ENCODE measurements at places on chromosomes 12 and 14. TPM values are rescaled to one million over a fixed set of nuclear protein-coding genes. Genes with fewer than 3 reads are reported as not detected.

DNA sequence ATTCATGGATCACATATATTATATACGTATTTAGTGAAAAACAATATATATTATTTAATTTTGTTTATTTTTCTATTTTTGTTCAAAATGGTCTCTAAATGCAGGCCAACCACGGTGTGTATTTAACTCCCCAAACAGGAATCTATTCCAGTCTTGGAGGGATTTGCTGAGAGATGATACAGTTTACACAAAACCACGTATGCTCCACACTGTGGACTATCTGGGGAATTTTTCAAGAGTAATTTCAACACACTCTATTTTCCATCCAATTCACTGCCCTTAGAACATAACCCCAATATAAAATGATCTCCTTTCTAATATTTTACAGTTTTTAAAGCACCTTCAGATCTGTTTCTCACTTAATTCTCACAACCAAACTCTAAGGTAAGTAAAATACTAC, 15.3 kb downstream of the EML1 start:
- DNase-seq, result no peak

GRCh38 chr12:66516561-66516960, 162.3 kb downstream of the GRIP1 start:
- DNase-seq, result no peak

- no peak for DNase-seq
These were observed 798 bp downstream of the CLEC2B start for GRCh38 chr12:9868311-9868801.

GRCh38 chr14:88668448-88669116, 105.7 kb downstream of the ZC3H14 start:
- DNase-seq, result no peak

GRCh38 chr12:103727638-103728037, 113.4 kb downstream of the NT5DC3 start:
- DNase-seq, result no peak

GRCh38 chr12:110776410-110776809, 33.7 kb upstream of the PPP1CC start:
- DNase-seq, result no peak

GRIP1 gene
- total RNA-seq, result not detected

MIP gene
- total RNA-seq, result 0.07 TPM

IL26 gene
- not detected for total RNA-seq

Measured in pulmonary artery endothelial cell (primary cell).